ENCODE measurements at places on chromosomes 12 and 14. TPM values are rescaled to one million over a fixed set of nuclear protein-coding genes. Genes with fewer than 3 reads are reported as not detected.

GRCh38 chr12:12365446-12365802 lies 8.5 kb downstream of the BORCS5 start:
- DNase-seq = no peak

DNA sequence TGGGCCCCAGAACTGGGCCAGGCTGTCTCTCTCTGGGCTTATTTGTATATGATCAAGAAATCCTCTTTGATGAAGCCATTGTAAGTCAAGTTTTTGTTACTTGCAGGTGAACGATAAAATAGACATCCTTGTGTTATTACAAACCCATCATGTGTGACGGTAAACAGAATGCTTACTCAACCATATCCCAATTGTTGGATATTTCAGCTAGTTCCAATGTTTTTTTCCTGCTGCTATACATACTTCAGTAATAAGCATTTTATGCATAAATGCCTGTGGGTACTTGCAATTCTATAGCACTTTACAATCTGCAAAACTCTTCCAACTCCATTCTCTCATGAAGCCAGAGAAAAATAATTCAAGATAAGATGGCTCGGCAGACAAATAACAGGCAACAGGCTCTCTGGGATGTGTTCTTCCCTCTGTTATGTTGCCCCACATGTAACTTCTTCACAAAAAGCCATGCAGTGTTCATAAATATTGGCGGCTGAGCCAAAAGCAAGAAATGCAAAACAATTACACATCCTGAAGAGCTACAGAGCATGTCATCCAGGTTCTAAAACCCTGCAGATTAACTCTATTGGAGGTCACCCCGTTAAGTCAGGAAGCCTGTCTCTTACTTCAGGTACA lies 69.5 kb downstream of the CLMN start:
- no peak for DNase-seq

The COX8C gene
- total RNA-seq = not detected

DNA sequence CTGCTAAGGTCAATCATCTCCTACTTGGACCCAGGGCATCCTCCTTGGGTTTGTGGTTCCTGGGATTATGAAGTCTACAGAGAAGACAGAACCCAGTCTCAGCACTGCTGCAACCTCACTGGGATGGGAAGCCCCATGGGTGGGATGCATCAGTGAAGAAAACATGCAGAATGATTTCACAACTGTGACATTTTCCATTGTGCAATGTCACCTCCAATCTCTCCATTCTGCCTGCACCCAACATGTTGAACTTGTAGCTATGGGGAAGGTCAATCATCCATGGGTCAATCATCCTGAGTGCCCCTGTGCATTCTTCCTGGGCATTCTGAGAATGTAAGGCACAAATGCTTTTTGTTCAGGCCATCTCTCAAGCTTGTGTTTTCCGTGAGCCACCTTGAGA lies 1004.4 kb upstream of the TMEM132C start:
- DNase-seq = no peak

DNA sequence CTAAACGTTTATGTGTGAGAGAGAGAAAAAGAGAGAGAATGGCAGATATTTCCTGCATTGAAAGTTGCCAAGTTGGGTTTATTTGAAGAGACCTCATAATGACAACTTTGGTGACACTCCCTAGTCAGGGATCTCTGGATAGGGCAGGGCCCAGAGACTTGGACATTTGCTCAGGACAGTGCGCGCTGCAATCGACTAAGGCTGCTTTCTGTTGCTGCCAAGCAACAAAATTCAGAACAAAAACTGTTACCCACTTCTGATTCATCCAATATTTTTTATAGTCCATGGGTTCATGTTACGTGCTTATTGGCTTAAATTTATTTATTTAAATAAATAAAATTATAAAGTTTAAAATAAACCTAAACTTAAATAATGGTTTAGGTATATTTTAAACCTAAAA lies 34.2 kb downstream of the PTGER2 start:
- DNase-seq = no peak

DNA sequence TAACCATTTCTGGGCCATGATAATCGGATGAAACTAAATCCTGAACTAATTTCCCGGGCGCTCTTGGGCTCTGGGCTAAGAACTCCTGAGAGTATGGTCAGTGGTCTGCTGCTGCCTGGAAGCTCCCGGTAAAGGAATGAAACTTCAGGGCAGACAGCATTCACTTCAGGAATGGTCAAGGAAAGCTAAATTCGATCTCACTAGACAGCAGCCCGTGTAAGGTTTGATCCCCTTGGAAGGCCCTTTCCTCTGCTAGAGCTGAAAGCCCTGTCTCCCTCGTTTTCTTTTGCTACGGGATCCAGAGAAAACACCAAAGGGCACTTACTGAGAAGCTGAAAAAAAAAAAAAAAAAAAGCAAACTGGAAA lies 680 bp downstream of the ASB8 start:
- DNase-seq = no peak

Measured in activated naive CD4-positive, alpha-beta T cell treated with anti-CD3 and anti-CD28 coated beads, Interleukin-2, amount 50 U/mL, for 72 hours (primary cell).